ENCODE measurements at places on chromosomes 12 and 14. TPM values are rescaled to one million over a fixed set of nuclear protein-coding genes. Genes with fewer than 3 reads are reported as not detected.

C12orf56 gene
- total RNA-seq: not detected

TAS2R42 gene
- not detected for total RNA-seq

DNA sequence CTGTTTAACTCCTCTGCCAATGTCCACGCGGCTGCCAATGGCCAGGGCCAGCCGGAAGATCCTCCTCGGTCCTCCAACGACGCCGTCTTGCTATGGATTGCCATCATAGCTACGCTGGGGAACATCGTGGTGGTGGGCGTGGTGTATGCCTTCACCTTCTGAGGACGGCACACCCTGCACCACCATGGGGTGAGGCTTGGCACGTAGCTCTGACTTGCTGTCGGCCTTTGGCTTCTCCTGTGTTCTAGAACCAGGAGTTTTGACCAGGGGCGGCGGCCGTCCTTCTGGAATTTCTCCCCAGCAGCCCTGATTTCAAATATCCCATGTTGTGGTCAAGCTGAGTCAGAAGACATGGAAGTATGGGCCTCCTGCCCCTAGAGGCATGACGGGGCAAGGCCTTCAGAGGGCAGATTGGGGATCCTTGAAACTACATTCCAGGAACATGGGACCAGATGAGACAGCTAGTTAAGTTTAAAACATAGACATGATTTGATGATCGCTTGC is 47.5 kb downstream of the C14orf132 start:
- H3K27ac ChIP-seq: no peak overlapping the region
- no peak for DNase-seq
- peaks cover 23% of the 10 kb centered on the region for H3K36me3 ChIP-seq
- no peak overlapping the region for H3K4me3 ChIP-seq

- DNase-seq: no peak
- no peaks in the 10 kb centered on the region for H3K4me1 ChIP-seq
- no peaks in the 10 kb centered on the region for H3K36me3 ChIP-seq
- no peak overlapping the region for H3K4me3 ChIP-seq
- no peaks in the 10 kb centered on the region for H3K27me3 ChIP-seq
- no peak overlapping the region for H3K27ac ChIP-seq
These were observed 47.8 kb upstream of the MYF6 start for GRCh38 chr12:80659512-80660063.

DNA sequence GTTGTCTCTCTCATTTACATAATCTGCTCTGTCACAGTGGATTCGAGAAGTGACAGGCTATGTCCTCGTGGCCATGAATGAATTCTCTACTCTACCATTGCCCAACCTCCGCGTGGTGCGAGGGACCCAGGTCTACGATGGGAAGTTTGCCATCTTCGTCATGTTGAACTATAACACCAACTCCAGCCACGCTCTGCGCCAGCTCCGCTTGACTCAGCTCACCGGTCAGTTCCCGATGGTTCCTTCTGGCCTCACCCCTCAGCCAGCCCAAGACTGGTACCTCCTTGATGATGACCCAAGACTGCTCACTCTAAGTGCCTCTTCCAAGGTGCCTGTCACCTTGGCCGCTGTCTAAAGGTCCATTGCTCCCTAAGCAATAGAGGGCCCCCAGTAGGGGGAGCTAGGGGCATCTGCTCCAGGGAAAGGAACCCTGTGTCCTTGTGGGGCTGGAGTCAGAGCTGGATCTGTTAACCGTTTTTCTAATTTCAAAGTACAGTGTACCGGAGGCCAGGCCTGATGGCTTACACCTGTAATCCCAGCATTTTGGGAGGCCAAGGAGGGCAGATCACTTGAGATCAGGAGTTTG is 5.1 kb downstream of the ERBB3 start:
- H3K4me1 ChIP-seq: peaks cover 22% of the 10 kb centered on the region
- H3K36me3 ChIP-seq: peaks cover 27% of the 10 kb centered on the region
- peaks cover 8% of the 10 kb centered on the region for H3K27me3 ChIP-seq
- no peak for DNase-seq
- no peak overlapping the region for H3K4me3 ChIP-seq
- no peak overlapping the region for H3K27ac ChIP-seq

- peaks cover 10% of the 10 kb centered on the region for H3K27me3 ChIP-seq
- H3K4me1 ChIP-seq: no peaks in the 10 kb centered on the region
- H3K27ac ChIP-seq: no peak overlapping the region
- H3K4me3 ChIP-seq: no peak overlapping the region
- H3K36me3 ChIP-seq: no peaks in the 10 kb centered on the region
- no peak for DNase-seq
These were observed 79.6 kb downstream of the OTX2 start for GRCh38 chr14:56730538-56731145.

PCED1B gene
- total RNA-seq: 13.4 TPM

DNA sequence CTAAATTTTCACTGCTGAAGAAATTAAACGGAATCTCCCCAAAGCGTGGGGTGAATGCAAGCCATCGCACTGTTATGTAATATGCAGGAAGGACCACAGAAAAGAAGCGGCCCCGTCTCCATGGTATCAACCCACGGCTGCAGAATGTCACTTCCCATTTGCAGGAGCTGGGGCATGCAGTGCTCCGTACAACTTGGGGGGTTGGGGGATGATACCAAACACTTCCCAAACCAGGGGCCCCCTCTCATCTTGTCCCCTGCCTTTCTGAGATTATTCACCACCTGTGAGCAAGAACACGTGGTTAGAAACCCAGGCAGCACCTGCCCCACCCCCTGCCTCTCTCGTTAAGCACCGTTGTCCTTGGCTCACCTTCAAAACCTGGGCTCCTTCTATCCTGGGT is 505.1 kb upstream of the TMEM132C start:
- peak; percentile 48 for DNase-seq
- H3K4me3 ChIP-seq: no peak overlapping the region
- H3K4me1 ChIP-seq: no peaks in the 10 kb centered on the region
- H3K36me3 ChIP-seq: no peaks in the 10 kb centered on the region
- no peak overlapping the region for H3K27ac ChIP-seq

SLCO1B1 gene
- not detected for total RNA-seq

GRCh38 chr12:71645268-71645667 is 18.4 kb downstream of the ZFC3H1 start:
- no peak overlapping the region for H3K27ac ChIP-seq
- H3K4me1 ChIP-seq: peaks cover 8% of the 10 kb centered on the region

CKB gene
- total RNA-seq: 115 TPM

GRCh38 chr14:77375973-77376770 is 722 bp downstream of the TMED8 start:
- H3K27me3 ChIP-seq: no peaks in the 10 kb centered on the region
- DNase-seq: peak; percentile 52
- peak overlapping the region; percentile 94 for H3K4me3 ChIP-seq
- H3K4me1 ChIP-seq: peaks cover 16% of the 10 kb centered on the region
- no peaks in the 10 kb centered on the region for H3K36me3 ChIP-seq

TMEM30B gene
- total RNA-seq: 20.3 TPM

DNA sequence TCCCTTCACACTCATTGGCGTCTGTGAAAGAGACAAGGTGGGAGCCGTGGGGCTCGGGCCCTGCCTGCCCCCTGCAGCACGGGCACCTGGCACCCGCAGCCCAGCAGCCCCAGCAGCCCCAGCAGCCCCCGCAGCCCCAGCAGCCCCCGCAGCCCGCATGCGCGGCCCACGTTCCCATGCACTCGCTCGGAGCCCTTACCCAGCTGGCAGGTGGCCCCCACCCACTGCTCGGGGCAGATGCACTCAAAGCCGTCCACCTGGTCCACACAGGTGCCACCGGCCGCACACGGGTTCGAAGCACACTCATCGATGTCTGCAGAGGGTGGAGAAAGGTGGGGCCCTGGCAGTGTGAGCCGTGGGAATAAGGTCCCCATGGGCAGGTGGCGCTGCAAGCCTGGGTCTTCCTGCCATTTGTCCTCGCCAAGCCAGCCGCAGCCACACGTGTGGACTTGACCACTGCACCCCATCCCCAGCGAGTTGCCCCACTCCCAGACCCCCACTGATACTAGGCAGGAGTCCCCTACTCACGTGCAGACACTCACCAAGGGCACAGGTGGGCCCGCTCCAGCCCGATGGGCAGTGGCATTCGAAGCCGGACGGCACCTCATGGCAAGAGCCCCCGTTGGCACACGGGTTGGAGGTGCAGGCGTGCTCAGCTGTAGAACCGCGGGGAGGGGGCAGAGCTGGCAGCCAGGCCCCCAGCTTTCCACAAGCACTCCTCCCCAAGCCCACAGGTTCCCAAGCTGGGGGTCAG is 17.3 kb downstream of the JAG2 start:
- H3K4me1 ChIP-seq: peaks cover 5% of the 10 kb centered on the region
- H3K36me3 ChIP-seq: peaks cover 24% of the 10 kb centered on the region
- no peak overlapping the region for H3K27ac ChIP-seq
- no peaks in the 10 kb centered on the region for H3K27me3 ChIP-seq
- peak; percentile 45 for DNase-seq

- H3K36me3 ChIP-seq: no peaks in the 10 kb centered on the region
- no peak overlapping the region for H3K27ac ChIP-seq
- H3K4me3 ChIP-seq: no peak overlapping the region
- H3K27me3 ChIP-seq: peaks cover 14% of the 10 kb centered on the region
These were observed 4.0 kb downstream of the KRT5 start for GRCh38 chr12:52515927-52516831.

DNA sequence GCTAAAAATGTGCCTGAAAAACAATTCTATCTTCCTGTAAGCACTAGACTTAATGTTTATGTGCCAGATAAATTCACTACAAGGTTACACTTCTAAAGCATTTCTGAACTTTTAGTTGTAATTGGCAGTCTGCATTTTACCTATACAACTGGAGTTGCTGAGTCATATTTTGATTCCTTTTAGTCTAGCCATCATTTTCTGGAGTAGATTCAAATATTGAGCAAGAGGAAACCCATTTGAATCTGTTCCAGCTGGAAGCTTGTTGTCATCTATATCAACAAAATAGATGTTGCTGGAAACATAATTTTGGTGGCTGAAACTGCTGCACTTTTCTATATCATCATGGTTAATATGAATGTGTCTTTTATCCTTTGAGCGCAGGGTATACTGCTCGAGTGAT is 122.2 kb upstream of the CCDC175 start:
- no peaks in the 10 kb centered on the region for H3K36me3 ChIP-seq
- no peaks in the 10 kb centered on the region for H3K4me1 ChIP-seq
- no peak overlapping the region for H3K27ac ChIP-seq
- DNase-seq: no peak
- H3K27me3 ChIP-seq: no peaks in the 10 kb centered on the region

DNA sequence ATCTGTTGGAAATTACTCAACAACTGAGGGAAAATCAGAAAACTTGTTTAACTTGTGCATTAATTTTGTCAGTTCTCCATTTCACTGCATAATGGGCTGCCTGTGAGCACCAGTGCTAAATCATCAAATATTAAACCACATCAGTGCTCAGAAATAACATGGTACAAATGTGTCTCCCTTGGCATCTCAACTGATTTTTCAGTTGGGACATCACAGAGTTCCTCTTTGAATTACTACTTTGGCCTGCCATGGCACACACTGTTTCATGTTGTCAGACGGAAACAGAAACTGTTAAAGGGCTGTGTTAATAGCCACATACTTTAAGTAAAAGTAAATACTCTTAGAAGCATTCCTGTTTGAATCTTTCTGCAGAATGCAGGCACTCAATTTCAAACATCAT is 42.1 kb upstream of the STRN3 start:
- H3K27ac ChIP-seq: peak overlapping the region; percentile 72
- H3K4me3 ChIP-seq: no peak overlapping the region
- no peaks in the 10 kb centered on the region for H3K36me3 ChIP-seq
- no peaks in the 10 kb centered on the region for H3K27me3 ChIP-seq
- H3K4me1 ChIP-seq: peaks cover 16% of the 10 kb centered on the region

C14orf39 gene
- total RNA-seq: not detected

DNA sequence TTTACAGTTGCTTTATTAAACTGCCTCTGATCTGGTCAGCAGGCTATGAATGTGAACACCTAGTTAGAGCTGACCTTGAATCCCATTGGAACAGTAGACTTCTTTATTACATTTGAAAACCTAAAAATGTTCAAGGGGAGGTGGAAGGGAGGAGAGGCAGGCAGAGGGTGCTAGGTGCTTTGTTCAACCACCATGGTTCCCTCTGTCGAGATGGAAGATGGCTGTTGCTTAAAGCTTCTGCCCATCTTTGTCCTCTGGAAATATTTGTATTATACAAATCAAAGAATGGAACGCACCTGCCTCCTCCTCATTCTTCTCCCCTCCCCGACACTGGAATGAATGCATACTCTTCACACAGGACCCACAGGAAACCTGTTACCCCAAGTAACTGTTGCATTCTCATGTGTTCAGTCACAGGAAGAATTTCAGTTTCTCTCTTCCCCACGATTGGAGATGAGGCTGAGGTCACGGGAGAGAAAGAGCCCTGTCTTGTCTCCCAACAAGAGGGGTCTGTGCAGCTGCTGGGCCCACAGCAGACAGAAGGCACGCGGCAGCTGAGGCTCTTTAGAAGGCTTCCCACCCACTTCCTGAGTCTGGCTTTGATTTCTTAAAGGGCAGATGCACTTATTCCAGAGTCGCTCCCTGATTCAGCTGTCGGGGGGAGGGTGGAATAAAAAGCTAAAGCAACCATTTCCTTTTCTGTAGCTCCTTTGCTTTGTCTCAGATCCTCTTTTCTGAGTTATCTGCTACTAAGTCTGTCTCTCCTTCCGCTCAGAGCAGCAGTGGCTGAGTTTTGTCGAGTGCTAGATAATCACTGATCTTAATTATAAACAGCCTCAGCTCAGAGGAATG is 217.9 kb upstream of the BTG1 start:
- no peaks in the 10 kb centered on the region for H3K36me3 ChIP-seq
- peak; percentile 53 for DNase-seq

ZC3H14 gene
- 67.3 TPM for total RNA-seq

- H3K27me3 ChIP-seq: peaks cover 9% of the 10 kb centered on the region
- no peaks in the 10 kb centered on the region for H3K36me3 ChIP-seq
- DNase-seq: no peak
- H3K27ac ChIP-seq: no peak overlapping the region
These were observed 134.4 kb downstream of the LLPH start for GRCh38 chr12:65996146-65996545.

DNA sequence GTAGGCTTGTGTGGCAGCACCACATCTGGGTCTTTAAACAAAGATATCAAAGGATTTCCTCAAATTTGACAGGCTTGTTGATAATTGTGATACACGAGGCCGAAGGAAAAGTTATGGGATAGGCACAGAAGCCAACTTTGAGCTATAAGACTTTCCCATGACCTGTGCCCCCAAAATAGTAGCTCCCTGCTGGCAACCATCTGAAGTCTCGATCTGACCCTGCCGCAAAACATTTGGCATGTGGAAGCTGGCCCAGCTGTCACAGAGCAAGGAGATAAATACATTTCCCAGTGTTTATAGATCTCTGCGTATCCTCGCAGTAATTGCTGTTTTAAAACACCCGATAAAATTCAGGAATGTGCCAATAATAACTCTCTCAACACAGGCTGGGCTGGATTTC is 26.4 kb upstream of the RGS6 start:
- H3K4me3 ChIP-seq: no peak overlapping the region
- H3K36me3 ChIP-seq: no peaks in the 10 kb centered on the region
- H3K27me3 ChIP-seq: peaks cover 5% of the 10 kb centered on the region
- H3K27ac ChIP-seq: no peak overlapping the region

TSPAN8 gene
- total RNA-seq: 15.3 TPM

- no peaks in the 10 kb centered on the region for H3K27me3 ChIP-seq
- no peak overlapping the region for H3K27ac ChIP-seq
- peaks cover 65% of the 10 kb centered on the region for H3K36me3 ChIP-seq
- H3K4me1 ChIP-seq: no peaks in the 10 kb centered on the region
- H3K4me3 ChIP-seq: no peak overlapping the region
These were observed 24.9 kb downstream of the FCF1 start for GRCh38 chr14:74737753-74738325.

SCNN1A gene
- 156 TPM for total RNA-seq
